ENCODE measurements at places on chromosomes 6 and 20.

- no peak for DNase-seq
Observed at GRCh38 chr20:50431066-50431450, 79.1 kb upstream of the PTPN1 start.

DNA sequence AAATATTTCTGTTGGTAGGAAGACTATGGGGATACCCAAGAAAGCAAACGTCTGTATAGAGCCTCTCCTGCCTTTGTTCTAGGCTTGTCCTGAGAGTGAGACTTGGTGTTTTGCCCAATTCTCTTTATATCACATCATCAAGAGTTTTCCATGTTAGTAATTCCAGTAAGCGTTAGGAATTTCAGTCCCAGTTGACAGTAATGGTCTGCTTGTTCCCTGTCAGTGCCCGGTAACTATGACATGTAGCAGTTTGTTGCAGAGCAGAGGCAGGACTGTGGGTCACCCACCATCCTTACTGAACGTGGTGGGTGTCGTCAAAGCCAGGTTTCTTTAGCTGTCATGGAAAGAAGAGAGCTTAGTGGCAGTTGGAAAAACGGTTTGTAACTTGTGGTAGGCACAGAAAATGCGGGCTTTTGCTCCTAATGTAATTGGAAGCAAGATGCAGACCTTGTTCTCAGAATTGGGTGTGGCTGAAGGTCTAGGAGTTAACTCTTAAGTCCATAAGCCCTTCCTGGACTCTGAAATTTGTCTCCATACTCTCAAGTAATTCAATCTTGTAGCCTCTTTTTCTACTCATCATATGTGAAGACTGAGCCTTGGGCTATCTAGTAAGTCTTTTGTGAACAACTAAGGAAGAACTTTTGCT is 188.8 kb downstream of the TMEM242 start:
- no peak for DNase-seq

DNA sequence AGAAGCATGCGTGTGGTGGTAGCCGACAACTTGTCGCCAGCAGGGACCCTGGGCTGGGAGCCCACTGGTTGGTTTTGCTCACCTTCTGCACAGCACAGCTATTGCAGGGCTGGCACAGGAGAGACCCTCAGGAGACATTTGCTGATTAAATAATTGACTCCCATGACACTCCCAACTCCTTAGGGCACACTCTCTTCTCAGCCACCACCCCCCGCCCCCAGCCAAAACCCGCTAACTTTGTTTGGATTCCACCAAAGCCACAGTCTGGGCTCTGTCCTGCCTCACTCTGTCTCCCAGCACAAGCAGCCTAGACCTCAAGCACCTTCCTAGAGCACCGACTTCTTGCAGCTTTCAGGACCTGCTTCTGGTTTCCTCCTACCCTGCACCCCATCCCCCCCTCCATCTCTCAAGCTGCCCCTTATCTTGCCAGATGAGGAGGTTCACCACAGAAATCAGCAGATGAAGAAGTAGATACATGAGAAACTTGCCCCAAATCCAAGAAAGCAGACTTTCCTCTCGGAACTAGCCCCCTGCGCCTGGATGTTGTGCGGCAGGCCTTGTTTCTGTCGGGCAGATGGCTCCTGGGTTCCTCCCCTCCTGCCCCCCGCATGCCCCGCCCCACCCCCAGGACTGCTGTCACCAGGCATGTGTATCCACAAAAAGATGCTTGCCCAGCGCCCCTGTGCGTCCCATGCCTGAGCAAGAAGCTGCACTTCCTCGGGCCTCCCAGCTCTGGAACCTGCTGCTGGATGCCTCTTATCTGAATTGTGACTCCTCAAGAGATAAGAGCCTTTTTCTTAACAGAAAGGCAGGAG is 35.0 kb upstream of the CD93 start:
- no peak for DNase-seq

DNA sequence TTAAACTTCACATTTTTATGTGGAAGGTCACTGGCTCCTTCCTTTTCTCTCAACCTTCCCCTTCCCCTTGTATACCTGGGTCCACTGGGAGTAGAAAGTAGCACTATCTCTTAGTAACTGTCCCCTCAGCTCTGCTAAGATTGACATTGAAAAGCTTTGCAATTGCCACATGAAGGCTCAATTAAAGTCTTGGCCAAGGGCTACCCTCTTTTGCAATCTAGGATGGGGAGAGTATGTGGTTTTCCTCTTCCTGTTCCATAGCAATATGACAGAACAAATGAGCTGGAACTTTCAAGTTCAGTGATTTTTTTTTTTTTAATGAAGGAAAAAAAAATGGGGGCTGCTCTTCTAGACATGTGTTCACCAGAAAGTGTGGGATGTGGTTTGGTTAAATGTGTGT is 37.1 kb downstream of the PROKR2 start:
- DNase-seq, result no peak

DNA sequence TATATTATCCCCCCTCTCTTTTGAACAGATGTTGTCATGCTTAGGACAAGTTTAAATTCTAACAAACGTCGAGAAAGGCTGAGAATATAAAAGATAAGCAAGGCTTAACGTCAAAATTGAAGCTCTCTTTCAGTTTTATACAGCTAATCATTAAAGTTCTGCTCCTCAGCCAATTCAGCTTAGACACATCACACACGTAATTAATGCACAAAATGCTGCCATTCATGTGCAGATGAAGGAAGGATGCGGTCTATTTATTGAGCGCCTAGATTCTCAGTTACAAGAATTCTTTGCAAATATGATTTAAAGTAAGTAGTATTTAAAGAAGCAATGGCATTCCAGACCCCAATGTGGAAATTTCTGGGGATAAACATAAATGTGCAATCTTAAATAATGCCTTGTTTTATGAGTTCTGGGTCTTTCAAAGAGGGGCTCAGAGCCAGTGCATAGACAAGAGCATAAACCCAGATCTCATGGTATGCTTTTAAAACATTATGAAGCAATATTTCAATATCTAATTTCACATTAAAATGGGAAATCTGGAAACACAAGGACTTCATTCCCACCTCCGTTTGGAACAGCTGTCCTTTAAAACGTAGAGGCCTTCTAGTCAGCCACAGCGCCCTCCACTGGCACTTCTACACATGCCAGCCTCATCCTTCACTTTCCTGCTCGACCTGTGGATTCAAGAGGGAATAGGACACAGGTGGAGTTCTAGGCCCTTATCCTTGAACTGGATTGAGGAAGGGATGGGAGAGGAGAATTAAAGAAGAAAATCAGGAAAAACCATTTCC is 85.8 kb downstream of the LYRM4 start:
- DNase-seq, result no peak

DNA sequence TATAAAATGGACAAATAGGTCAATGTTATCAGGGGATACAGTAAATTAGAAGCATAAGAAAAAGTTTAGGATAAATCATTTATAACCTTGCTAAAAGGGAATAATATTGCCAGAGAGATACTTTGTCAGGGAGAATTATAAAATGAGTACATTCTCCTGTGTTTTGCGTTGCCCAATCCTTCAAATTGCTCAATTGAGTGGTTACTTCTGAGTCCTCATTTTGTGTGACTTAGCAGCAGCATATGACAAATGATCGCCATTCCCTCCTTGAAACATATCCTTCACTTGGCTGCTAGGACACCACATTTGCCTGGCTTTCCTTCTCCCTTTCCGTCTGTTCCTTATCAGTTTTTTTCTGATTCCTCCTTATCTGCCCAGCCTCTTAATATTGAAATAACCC is 106.7 kb upstream of the FLRT3 start:
- no peak for DNase-seq

Measured in AG04449 (cell line).